ENCODE measurements at places on chromosomes 2 and 18.

GRCh38 chr2:162416446-162416845, 72.5 kb downstream of the GCA start:
- DNase-seq, result no peak

- no peak for DNase-seq
Measured at GRCh38 chr2:156565066-156565710, 129.0 kb downstream of the GPD2 start.

DNA sequence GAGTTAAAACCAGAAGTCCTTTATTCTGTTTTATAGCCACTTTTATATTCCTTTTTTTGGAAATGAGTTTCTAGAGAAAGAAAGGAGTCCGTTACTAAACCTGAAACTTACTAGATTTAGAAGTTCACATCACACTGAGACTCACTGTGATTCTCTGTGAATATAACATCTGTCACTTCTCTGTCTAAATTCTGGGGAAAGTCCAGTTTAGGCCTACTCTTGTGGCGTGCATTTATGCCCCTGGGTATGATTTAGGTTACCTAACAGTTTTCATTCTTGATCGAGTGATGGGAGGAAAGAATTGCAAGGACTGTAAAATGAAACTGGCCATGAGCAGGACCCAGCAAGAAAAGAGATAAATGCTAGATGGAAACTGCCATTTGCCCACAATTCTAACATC, 449.6 kb downstream of the SPAG16 start:
- no peak for DNase-seq

- peak; percentile 5 for DNase-seq
Measured at GRCh38 chr18:35938158-35938557, 34.3 kb upstream of the RMP24 start.

DNA sequence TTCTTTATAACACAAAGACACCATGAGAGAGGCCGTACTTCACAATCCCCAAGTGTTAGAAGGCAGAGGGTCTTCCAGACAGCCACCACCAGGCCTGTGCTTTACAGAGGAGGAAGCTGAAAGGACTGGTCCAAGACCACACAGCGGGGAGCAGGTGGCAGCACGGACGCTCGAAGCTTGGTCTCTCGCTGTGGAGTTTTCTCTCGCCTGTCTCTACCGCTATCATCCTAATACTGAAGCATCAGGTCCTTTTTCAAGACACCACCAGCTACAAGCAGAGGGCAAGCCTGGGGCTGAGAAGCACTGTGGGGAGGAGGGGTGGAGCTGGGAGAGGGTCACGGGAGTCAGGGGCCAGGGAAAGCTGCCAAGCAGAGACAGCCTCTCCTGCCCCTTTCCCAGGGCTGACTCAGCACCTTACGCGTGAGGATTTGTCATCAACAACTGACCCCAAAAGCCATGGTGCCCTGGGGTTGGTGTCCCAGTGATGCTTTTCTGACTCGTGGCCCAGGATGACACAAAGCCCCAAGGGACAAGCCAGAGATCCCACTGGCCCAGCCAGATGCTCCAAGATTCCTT, 31.9 kb upstream of the FOSL2 start:
- DNase-seq, result no peak

DNA sequence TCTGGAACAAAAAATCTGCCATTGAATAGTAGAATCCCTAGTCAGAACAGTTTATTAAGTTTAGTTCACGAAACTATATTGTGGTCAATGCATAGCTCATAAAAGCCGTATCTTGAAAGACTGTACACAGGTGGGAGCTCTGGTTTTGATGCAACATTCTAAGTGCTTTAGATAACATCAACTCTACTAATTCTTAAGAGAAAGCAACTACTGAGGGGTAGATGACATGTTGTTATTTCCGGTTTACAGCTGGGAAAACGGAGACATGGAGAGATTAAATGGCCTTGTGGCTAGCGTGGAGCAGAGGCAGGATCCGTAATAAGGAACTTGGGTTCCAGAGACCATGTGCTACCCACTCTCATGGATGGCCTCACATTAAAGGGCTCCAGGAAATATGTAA, 4.2 kb upstream of the ITGA6 start:
- no peak for DNase-seq

GRCh38 chr2:9533663-9534062, 22.0 kb downstream of the ADAM17 start:
- DNase-seq, result no peak

GRCh38 chr2:168992591-168993349, 38.4 kb downstream of the ABCB11 start:
- peak; percentile 50 for DNase-seq

DNA sequence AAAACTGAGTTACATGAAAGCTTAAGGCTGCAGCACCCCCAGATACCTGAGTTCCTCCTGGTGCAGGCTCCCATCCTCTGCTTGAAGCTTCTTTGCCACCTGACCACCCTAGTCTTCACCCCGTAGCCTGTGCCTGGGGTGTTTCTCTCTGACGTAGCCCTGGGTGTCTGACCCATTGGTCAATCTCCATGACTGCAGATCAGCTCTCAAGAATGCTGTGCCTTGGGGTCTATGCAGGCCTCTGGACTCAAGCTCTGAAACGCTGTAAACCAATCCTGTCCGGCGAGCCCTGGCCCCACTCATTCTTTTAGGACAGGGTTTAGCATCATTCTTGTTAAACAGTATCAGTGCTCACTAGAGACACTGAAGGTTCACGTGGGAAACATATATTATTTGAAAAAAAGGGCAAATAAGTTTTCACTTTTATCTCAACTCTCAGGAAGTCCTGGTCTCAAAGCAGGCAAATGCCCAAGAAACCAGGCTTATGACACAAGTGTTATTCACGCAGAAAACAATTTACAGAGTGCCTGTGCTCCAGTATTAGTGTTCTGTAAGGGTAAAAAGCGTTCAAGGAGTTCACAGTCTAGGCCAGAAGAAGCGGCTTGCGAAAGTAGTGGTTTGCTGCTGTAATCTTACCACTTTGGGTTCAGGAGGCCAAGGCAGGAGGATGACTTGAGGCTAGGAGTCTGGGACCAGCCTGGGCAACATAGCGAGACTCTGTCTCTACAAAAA, 22.8 kb upstream of the PPP4R1 start:
- no peak for DNase-seq

- no peak for DNase-seq
Measured at GRCh38 chr18:80068571-80069272, 34.5 kb downstream of the RBFA start.

- DNase-seq, result no peak
Measured at GRCh38 chr2:29363111-29363510, 247.9 kb downstream of the CLIP4 start.

DNA sequence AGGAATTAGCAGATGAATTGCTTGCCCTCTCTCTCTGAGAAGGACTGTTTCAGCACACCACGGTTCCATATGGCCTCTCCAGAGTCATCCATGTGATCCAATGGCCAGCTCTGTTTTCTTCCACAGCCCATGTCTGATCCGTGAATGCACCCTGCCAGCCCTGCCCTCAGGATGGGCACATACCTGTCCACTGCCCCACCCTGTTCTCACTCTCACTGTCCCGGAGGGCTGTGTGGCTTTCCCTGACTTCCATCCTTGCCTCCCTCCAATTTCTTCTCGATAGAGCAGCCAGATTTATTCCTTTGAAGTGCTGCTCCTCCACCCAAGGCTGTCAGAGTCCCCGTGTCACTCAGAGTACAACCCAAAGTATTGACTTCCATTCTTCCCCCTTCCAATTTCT, 343.1 kb downstream of the TGIF1 start:
- no peak for DNase-seq

- no peak for DNase-seq
Measured at GRCh38 chr18:70025580-70025979, 77.9 kb upstream of the CD226 start.

DNA sequence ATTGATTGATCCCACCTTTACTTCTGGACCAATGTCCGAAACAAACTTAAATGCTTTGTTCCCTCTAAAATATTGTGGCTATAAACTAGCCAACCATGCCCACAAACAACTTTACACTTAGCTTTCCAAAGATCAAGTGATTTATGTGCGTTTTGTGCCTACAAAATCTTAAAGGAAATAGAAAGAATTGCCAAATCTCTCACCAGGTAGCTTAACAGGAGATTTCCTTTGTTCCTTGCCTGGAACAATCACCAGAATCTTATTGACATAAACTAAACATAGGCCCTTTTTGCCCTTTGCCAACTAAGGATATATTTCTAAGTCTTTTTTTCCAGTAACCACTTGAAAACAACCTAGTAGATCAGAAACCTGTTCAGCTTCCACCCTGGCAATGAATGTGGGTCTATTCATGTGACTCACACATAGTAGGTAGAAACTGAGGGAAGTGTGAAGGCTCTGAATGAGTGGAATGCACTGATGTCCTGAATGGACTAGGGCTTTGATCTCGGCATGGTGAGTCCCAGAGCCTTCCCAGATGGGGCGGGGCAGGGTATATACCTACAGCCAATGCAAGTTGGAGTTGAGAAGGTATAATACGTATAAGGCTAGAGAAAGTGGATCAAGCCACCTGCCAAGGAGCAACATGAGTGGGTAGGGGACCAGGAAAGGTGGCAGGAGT, 94.6 kb upstream of the PPP1CB start:
- no peak for DNase-seq

GRCh38 chr2:19504400-19505198, 146.2 kb upstream of the OSR1 start:
- DNase-seq, result no peak

GRCh38 chr2:26178746-26179436, 6.0 kb downstream of the GAREM2 start:
- no peak for DNase-seq

DNA sequence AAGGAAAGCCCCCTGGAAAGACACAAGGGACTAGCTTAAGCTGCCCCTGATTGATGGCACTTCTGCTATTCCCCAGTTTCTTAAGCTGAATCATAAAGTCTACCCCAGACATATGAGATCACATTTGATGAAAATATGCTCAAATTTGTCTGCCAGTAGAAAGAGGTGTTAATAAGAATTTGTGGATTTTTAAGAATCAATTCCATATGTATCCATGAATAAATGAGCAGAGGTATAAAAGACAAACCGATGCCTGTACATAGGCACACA, 119.9 kb downstream of the CCBE1 start:
- no peak for DNase-seq

- DNase-seq, result peak; percentile 39
Measured at GRCh38 chr2:210617732-210618330, 61.4 kb downstream of the CPS1 start.

DNA sequence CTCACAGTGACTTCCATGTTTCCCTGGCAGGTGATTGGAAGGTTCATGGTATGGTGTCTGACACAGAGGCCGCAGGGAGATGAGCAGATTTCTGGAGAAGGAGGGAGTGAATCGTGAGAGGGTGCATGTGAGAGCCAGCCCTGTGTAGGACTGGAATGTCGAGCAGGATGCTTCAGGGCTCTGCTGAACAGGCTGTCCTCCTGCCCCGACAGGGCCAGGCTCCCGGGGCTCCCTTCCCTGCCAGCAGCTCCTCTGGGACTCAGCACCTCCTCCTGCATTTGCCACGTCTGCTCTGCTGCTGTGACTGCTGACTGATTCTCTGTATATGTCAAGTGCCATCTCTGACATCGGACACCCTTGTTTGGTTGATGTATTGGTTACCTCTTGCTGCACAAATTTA, 38.5 kb upstream of the INHBB start:
- no peak for DNase-seq

DNA sequence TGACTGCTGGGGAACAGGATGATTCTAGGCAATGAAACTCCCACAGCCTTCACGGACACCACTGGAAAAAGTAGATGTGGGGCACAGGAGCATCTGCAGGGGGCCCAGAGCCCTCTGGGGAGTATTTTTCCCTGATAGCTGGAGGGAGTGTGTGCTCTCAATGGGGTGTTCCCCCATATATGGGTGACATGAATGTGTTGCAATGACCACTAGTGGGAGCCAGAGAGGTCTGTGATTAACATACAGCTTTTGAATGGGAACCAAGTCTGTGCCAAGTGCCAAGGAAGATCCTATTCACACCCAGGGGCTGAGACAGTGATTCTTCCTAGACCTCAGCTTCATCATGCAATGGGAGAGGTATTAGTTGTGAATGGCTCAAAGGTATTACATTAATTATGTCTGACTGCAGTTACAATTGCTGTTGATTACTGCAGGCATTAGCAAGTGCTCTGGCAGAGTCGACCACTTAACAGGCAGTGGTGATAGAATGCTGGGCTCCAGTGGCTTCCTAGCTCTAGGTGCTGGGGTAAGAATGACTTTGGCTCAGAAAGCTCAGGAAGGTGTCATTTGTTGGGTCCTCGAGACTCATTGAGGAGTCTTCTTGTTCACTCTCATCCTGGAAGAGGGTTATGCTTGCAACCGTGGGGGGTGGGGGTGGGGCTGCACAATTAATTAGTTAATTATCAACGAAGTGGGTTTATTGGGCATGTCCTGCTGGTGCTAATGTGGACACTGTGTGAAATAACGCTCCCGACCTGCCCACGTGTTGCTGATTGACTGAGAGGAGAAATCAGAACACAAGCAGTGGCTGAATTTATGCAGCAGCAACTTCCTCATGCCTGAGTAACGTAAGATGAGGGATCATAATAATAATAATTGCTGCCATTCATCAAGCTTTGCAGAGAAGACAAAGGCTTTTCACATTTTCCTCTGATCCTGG, 194.1 kb downstream of the CLIP4 start:
- DNase-seq, result peak; percentile 59

- no peak for DNase-seq
Measured at GRCh38 chr2:170863087-170863486, 46.4 kb downstream of the GAD1 start.

DNA sequence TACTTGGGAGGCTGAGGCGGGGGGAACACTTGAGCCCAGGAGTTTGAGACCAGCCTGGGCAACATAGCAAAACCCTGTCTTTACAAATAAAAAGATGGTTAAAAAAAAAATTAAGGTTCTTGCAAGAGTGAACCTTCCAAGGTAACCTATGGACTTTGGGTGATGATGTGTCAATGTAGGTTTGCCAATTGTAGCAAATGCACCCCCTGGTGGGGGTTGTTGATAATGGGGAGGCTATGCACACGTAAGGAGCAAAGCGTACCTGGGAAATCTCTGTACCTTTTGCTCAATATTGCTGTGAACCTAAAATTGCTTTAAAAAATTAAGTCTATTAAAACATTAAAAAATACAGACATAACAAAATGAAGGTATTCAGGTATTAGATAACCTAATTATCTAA, 70.4 kb downstream of the CWC22 start:
- peak; percentile 3 for DNase-seq

DNA sequence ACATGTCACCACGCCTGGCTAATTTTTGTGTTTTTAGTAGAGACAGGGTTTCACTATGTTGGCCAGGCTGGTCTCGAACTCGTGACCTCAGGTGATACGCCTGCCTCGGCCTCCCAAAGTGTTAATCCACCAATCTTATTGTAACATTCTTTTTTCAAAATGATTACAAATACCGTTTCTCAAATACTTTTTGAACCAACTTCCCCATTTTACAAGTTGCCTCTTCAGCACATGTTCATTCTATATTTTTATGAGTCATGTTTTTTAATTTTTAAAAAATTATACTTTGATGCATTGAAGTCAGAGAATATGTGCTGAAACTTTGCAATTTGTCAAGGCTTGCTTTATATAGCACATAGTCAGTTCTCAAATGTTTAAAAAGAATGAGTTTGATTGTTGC, 58.2 kb downstream of the QPCT start:
- no peak for DNase-seq

- no peak for DNase-seq
Measured at GRCh38 chr18:42619771-42620170, 495.7 kb downstream of the RIT2 start.

GRCh38 chr18:46787674-46788073, 30.8 kb upstream of the ST8SIA5 start:
- DNase-seq, result no peak

GRCh38 chr18:4134700-4135099, 320.4 kb downstream of the DLGAP1 start:
- DNase-seq, result no peak
